ENCODE measurements at places on chromosomes 11 and 22. TPM values are rescaled to one million over a fixed set of nuclear protein-coding genes. Genes with fewer than 3 reads are reported as not detected.

DNA sequence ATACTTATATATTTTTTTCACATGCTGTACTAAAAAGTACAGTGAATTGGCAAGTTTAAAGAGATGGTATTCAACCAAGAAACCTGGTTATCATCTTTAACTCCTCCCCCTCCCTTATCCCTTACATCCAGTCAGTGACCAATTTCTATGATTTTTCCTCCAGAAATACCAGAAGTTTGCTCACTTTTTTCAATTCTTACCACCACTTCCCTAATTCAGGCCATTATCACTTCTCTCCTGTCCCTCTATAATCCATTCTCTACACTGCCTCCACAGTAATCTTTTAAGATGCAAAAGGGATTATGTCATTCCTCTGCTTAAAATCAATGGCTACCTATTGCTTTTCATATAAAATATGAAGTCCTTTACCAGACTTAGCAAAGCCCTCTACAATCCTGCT, 62.8 kb downstream of the CEP57 start:
- no peak for DNase-seq

Gene ZBTB16
- 271 TPM for total RNA-seq

GRCh38 chr11:11977206-11977938, 31.1 kb downstream of the DKK3 start:
- DNase-seq: peak; percentile 64

GRCh38 chr22:28064920-28065319, 145.9 kb upstream of the PITPNB start:
- DNase-seq: no peak

Gene EXPH5
- total RNA-seq: 3.2 TPM

Gene SLCO2B1
- 32.3 TPM for total RNA-seq

GRCh38 chr22:31604137-31604705, 57.8 kb downstream of the PISD start:
- no peak for DNase-seq

- no peak for DNase-seq
These were observed 18.1 kb upstream of the MRTFA start for GRCh38 chr22:40654522-40655167.

GRCh38 chr11:119107538-119108145, 498 bp downstream of the C2CD2L start:
- no peak for DNase-seq

GRCh38 chr11:76646882-76647534, 23.5 kb downstream of the LRRC32 start:
- no peak for DNase-seq

- no peak for DNase-seq
These were observed 67.5 kb downstream of the DDX10 start for GRCh38 chr11:108732395-108732794.

Gene ANO1
- total RNA-seq: 95.0 TPM

GRCh38 chr11:22559416-22559815, 66.2 kb downstream of the FANCF start:
- no peak for DNase-seq

- peak; percentile 34 for DNase-seq
These were observed 81.8 kb upstream of the SHANK2 start for GRCh38 chr11:71334191-71334590.

DNA sequence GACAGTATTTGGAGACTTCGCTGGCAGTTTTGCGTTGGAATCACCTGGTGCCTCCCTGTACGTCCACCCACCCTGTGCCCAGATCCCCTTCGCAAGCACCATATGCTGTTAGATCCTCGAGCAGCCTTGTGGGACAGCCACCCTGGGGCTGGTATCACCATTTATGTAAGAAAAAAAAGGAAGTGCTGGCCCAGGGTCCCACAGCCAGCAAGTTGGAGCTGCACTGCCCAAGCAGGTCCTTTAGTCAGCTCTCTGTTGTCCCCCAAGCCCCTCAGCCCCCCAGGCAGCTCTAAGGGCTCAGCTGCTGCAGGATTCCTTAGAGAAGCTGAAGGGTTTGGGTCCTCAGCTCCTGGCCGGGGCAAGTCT, 80.3 kb downstream of the FBLN1 start:
- DNase-seq: no peak

- no peak for DNase-seq
These were observed 2.8 kb upstream of the OAF start for GRCh38 chr11:120208001-120208441.

GRCh38 chr11:20002312-20003216, 157.7 kb downstream of the DBX1 start:
- DNase-seq: no peak

DNA sequence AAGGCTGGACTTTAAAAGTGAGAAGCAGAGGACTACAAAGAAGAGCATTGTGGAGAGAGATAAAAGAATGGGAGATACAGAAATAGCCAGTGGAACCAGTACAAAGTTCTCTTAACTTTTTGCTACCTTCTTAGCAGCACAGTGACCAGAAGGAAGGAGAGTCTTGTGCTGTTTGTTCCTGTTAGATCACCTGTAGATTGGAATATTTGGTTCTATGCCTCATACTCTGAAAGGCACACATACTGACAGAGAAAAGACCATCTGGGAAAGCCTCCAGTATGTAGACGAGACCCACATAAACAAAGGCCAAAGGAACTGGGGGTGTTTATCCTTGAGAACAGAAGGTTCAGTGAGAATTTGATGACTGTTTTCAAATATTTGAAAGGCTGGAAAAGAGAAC, 18.7 kb downstream of the RNF141 start:
- DNase-seq: no peak

Gene TEAD1
- total RNA-seq: 67.8 TPM

- DNase-seq: no peak
These were observed 1088.2 kb downstream of the TBC1D22A start for GRCh38 chr22:47850644-47851151.

DNA sequence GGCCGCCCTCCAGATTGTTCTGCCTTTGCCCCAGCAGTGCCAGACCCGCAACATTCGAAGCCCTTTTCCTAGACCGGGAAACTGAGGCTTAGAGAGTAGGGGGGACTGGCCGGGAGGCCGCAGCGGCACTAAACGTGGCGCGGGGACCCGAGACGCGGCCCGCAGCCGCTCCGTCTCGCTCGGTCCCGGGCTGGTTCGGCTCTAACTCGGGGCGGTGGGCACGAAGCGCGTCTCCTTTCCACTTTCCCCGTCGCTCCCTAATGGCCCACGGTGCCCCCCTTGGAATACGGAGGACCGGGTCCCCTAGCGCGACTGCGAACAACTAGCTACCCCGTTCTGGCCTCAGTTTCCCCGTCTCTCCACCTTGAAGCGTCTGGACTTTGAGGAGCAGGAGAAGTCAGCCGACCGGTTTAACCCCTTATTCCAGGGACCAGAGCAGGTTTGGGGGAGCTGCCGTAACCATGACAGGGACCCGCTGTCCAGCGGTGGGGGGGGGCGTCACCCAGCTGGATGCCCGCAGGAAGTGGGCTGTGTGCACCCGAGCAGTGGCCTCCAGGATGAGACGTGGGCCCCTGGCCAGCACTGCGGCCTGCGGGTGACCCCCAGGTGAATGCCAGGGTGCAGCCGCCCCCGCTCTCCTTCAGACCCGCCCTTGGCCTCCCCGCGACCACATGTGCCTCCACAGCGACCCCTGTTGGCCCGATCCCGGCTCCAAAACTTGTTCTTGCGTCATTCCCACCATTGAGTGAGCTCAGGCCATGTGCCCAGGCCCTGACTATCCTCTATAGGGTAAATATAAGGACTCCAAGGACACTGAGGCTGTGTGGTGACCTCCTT, 1.1 kb downstream of the CDC42EP1 start:
- DNase-seq: peak; percentile 92

DNA sequence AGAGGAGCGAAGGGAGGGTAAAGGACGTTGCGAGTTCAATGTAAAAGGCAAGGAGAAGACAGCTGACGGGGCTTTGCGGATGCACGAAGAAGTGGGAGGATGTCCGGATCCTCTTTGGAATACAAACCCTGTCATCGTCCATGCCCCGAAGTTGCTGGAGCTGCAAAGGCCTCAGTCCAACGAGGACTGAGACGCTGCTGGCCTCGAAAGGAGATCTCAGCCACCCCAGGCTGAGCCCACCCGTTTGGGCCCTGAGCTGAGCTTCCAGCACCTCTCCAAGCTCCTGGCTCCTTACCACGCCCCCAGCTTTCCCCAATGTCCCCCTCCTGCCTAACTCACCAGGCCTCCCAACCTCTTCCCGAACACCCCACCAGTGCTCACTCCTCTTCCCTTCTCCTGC, 46.1 kb upstream of the PHF21B start:
- no peak for DNase-seq

Gene F2
- total RNA-seq: not detected

Gene PTPRCAP
- total RNA-seq: 8.0 TPM

DNA sequence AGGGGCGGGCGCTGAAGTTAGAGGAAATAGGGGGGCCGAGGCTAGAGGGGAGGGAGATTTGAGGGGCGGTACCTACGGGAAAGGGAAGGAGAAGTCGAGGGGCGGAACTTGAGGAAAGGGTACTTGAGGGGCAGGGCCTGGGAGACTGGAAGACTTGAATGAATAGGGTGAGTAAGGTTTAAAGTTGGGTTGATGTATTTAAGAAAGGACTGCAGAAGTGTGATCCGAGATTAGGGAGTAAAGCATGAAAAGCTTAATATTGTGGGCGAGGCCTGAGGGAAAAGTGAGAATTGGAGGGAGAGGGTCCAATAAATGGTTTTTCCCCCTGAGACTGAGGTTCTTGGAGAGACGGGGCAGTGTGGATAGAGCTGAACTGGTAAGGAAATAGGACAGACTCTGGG, 723 bp downstream of the HSCB start:
- no peak for DNase-seq

- DNase-seq: no peak
These were observed 42.2 kb downstream of the FAT3 start for GRCh38 chr11:92266806-92267205.

Gene OR10D3
- not detected for total RNA-seq

DNA sequence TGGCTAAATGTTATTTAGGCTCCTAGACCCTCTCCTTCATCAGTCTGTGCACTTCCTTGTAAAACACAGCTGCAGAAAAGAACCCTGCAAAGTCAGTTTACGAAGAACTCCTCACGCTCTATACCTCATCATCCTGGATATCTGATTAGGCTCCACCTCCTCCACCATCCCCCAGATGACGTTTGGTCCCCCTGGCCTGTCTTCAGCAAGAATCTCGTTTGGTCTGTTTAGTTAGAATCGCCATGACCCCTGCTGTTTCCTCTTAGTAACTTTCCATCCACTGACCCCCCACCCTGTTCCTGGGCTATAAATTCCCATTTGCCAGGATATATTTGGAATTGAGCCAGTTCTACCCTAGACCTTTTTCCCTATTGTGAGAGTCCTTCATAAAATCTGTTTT, 214.1 kb downstream of the OPCML start:
- no peak for DNase-seq

- DNase-seq: no peak
These were observed 4.1 kb upstream of the MGAT3 start for GRCh38 chr22:39452740-39453040.

Gene RIMBP3C
- not detected for total RNA-seq

GRCh38 chr11:27315836-27316235, 47.2 kb downstream of the CCDC34 start:
- DNase-seq: no peak

- no peak for DNase-seq
These were observed 49.2 kb upstream of the EMID1 start for GRCh38 chr22:29156507-29156906.

DNA sequence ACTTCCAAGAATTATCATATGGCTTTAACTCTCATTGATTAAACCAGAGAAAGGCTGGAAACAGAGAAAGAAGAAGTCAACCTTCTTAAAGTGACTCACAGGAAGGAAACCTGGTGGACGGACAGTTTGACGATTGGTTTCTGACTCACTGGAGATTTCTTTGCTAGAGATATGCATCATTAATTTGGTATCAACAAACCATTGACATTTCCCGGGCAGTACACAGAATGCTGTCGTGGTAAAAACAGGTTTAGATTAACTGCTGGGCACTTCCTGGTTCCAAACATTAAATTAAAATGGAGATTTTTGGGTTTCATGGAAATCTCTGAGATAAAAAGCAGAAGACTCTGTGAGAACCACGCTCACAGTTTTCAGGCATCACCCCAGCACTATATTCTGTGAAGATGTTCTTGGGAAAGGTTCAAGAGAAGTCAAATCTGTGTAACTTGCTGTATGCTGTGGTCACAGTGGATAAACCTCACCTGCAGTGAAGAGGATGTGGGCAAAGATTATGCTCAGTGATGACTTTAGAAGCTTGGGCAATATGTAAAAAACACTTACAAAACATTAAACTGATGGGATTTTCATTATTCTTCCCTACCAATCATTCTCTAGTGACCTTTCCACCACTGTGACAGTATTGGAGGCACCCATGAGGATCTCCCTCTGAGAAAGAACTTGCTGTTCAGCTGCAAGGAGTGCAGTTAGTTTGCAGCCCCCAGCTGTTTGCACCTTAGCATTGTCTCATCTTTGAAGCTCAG, 61.1 kb upstream of the CD44 start:
- DNase-seq: no peak

DNA sequence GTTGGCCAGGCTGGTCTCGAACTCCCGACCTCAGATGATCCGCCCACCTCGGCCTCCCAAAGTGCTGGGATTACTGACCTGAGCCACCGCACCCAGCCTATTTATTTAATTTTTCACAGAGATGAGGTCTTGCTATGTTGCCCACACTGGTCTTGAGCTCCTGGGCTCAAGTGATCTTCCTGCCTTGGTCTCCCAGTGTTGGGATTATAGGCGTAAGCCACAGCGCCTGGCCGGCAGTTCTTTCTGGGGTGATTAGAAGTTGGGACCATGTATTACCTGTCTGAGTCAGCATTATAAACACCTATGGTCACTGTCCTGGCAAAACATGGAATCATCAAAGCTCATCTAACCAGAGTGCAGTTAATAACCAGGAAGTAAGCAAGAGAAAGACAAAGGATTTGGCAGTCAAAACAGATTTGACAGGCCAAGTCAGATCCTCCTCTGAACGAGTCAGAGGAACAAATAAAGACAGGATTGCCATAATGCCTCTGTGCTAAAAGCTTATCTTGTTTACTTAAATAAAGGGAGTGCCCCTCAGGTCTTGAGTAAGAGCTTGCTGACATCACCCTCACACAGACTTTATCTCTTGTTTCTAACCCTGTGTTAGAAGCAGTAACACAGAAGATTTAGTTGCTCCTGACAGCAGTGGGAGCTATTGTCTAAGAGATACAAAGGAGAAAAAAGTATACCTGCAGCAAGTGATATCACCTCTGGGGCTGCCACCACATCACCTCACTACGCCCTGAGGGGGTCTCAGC, 3.7 kb downstream of the SERPIND1 start:
- no peak for DNase-seq

DNA sequence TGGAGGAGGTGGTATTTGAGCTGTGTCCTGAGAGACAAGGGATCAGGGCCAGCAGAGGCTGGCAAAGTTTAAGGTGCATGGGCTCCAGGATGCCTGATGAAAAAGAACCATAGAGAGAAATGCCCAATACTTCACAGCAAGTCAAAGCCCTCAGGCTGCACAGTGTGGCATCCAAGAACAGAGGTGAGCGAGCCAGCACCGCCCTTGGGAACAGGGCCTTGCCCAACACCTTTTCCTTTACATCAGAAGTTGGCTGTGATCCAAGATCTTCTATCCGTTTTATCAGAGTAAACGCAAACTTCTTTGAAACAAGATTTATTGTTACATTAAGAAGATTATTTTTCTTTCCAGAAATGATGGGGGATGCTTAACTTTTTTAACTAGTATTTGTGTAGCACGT, 1.4 kb downstream of the B3GNT6 start:
- no peak for DNase-seq

Gene TRIM49D1
- total RNA-seq: not detected
